ENCODE measurements at places on chromosomes 12 and 14.

DNA sequence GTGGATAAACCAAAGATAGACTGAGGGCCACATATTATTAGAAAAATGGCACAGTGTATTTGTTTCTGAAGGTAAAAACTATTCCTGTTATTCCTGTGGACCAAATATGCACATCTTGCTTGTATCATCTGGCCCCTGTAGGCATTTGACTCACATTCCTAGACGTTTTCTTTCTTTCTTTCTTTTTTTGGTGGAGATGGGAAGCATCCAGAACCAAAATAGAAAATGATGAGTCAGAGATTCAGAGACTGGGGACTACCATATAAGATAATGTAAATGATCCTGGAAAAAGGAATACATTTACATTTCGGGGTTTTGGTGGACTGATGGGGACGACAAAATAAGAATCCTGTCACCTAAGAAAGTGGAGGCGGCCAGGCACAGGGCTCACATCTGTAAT lies 24.2 kb downstream of the TRIM9 start:
- no peaks in the 10 kb centered on the region for H3K27me3 ChIP-seq
- H3K27ac ChIP-seq, result no peak overlapping the region
- H3K36me3 ChIP-seq, result no peaks in the 10 kb centered on the region
- no peaks in the 10 kb centered on the region for H3K4me1 ChIP-seq
- no peak overlapping the region for H3K4me3 ChIP-seq

- no peak for DNase-seq
- no peak overlapping the region for H3K4me3 ChIP-seq
- H3K36me3 ChIP-seq, result no peaks in the 10 kb centered on the region
- no peaks in the 10 kb centered on the region for H3K4me1 ChIP-seq
- H3K27me3 ChIP-seq, result no peaks in the 10 kb centered on the region
- H3K27ac ChIP-seq, result no peak overlapping the region
Measured at GRCh38 chr14:96816281-96816680, 19.1 kb downstream of the VRK1 start.

DNA sequence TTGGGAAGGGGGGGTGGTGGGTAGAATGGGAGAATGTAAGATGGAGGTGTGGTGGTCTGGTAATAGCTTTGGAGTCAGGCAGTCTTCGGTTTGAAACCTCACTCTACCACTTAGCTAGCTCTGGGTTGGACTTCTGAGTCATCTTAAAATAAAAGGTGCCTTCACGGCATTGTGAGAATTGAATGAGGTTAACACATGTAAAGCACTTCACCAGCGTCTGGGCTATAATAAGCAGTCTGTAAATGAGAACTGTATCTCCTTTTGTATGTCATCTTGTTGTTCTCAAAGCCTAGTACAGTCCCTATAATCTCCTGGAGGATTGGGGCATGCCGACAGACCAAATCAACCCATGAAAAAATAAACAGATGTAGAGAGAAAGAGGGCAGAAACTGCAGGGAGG lies 11.2 kb downstream of the C2CD5 start:
- no peaks in the 10 kb centered on the region for H3K27me3 ChIP-seq
- no peak overlapping the region for H3K4me3 ChIP-seq

DNA sequence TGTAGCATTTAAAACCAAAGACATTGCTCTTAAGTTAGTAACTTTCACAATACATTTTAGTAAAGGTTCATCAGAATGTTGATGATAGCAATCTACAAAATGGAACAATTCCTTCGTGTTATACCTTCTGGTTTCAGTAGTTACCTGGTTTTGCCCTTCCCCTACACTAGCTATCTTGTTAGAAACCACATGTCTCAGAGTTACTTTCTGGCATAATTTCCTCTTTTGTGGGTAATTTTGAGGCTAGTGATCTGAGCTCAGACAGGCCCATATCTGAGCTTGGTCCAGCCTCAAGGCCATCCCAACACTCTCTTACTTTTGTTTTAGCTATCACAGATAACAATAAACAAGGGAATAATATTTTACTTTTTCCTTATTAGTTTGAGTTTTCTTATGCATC lies 196.9 kb downstream of the KITLG start:
- H3K4me1 ChIP-seq, result no peaks in the 10 kb centered on the region
- H3K36me3 ChIP-seq, result no peaks in the 10 kb centered on the region
- H3K4me3 ChIP-seq, result no peak overlapping the region
- no peak for DNase-seq
- no peaks in the 10 kb centered on the region for H3K27me3 ChIP-seq
- H3K27ac ChIP-seq, result no peak overlapping the region

DNA sequence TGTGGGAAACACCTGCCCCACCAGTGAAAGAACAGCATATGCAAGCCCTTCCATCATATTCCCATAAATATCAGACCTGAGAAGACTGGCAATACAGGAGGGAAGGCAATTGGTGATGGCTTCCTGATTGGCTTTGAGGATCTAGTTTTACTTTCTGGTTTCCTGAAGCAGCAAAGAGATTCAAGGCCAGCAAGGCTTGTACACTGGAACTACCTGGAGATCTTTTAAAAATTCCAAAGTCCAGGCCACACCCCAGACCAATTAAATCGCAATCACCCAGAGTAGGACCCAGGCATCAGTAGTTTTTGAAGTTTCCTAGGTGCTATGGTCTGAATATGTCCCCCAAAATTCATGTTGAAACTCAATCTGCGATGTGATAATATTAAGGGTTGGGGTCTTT lies 2.9 kb upstream of the TEP1 start:
- no peak overlapping the region for H3K27ac ChIP-seq
- no peak for DNase-seq
- H3K36me3 ChIP-seq, result no peaks in the 10 kb centered on the region
- no peaks in the 10 kb centered on the region for H3K4me1 ChIP-seq

GRCh38 chr14:35600253-35600652 lies 66.3 kb downstream of the INSM2 start:
- no peak overlapping the region for H3K4me3 ChIP-seq
- no peaks in the 10 kb centered on the region for H3K36me3 ChIP-seq
- no peaks in the 10 kb centered on the region for H3K27me3 ChIP-seq

GRCh38 chr12:31756977-31757420 lies 28.2 kb upstream of the AMN1 start:
- no peak for DNase-seq
- no peak overlapping the region for H3K27ac ChIP-seq
- peaks cover 1% of the 10 kb centered on the region for H3K4me1 ChIP-seq
- H3K36me3 ChIP-seq, result no peaks in the 10 kb centered on the region
- no peak overlapping the region for H3K4me3 ChIP-seq

Measured in iPS DF 6.9 (cell line).